Stimulated activated CD4-positive, alpha-beta T cell treated with anti-CD3 and anti-CD28 coated beads, Interleukin-2, amount 100 ng/mL, for 4 hours (primary cell): ENCODE measurements at places on chromosomes 2 and 18.

- DNase-seq = no peak
Measured at GRCh38 chr2:102310964-102311640, at the start of gene IL1RL1. TSS of gene IL1RL1 (plus strand) at chr2:102311563. CDS start at chr2:102338265, 26,702 bp downstream.

DNA sequence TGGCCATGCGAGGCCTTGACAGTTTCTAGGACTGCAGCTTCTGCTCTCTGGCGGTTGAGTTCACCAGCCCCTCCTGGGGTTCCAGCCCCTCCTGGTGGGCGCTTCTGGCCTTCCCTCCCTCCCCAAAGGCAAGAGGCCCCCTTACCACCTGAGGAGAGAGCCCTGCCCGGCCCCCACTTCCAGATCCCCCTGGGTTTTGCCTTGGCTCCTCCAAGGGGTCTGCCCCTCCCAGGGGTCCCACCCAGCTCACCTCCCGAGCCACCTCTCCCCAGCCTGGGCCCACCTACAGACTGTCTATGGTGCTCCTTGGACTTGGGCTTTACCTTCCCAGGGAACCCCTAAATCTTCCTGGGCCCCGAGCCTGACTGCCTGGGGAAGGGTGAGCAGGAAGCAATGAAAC lies 264.5 kb downstream of the ATAD2B start:
- DNase-seq = no peak

DNA sequence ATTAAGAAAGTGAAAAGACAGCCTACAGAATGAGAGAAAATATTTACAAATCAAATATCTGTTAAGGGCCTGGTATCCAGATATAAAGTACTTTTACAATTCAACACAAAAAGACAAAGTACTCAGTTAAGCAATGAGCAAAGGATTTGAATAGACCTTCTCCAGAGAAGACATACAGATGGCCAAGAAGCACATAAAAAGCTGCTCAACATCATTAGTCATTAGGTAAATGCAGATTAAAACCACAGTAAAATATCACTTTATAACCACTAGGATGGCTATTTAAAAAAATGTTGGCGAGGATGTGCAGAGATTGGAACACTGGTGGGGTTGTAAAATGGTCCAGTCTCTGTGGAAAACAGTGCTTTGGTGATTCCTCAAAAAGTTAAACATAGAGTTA lies 38.9 kb downstream of the RAB31 start:
- DNase-seq = no peak

DNA sequence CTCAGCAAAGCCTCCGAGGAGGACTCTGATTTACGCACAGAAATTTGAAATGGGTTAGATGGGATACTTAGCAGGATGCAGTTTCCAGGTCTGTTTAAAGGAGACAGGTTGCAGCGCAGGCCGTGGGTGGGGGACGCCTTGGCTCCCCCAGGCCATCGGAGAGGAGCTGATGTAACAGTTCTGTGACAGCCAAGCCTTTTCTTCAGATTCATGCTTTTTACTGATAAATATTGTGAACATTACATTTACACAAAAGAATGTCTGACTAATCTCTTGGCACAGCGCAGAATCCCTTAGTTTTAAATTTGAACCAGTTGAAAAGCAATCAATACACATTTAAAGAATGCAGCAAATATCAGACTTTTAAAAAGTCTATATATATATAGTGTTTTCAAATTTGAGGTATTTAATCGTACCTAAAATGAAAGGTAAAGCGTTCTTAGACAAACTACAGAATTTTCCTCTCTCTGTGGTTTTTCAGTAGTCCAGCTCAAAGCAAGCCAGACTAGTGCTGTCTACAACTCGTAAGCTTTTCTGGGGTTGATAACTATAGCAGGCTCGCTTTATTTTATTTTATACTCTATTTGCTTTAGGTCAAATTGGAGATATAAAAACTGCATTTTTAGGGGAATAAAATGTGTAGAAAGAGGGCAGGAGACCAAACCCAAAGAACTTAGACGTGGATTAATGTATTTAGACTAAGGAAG lies 221.9 kb downstream of the PIEZO2 start:
- no peak for DNase-seq

GRCh38 chr2:26952374-26952773 lies 18.1 kb upstream of the MAPRE3 start:
- no peak for DNase-seq

DNA sequence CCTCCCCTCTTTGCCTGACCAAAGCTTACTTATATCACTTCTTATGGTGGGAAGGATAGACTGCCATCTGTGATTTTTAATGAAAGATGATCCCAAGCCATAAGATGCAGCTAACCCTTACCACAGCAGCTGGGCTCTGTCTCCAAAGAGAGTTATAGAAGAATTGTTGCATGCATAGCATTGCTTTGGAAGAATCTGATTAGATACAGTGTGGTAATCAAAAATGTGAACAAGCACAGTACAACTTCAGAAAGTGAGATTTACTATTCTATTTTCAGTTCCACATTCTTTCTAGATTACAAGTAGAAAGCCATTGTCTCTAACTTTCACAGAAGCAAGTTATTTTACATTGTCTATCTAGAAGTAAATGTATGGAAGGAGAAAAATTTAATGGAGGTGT lies 129.0 kb upstream of the ACVR2A start:
- no peak for DNase-seq

DNA sequence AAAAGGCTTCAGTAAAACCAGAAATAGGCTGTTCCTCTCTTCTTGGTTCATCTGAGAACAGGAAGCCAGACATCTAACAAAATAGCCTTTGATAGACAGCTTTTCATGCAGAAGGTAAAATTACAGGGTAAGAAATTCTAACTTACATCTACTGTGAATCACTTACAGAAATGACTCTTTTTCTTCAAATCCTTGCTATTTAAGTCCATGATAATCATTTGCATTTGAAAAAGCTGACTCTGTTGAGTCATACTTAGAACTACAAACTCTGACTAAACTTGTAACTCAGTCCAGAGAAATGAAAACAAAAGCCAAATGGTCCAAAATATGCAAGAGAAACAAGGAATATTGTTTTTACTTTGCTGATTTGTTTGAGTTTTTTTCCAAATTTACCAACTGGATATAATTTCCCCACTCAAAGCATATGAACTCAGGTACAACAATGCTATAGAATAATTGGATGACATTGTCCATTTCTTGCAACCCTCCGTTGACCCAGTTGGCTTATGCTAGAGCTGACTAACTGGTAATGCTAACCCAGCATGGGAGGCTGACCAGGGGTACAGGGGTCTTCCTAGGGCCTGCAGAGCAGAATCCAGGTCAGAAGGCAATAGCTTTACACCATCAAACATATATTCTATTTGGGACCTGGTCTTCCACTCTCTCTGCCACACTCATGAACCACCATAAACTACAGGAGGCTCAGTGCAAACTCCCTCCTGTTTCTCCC lies 18.8 kb upstream of the MREG start:
- no peak for DNase-seq

GRCh38 chr2:907706-908105 lies 42.9 kb upstream of the SNTG2 start:
- DNase-seq = no peak

- no peak for DNase-seq
Measured at GRCh38 chr2:128997166-128997866, 678.6 kb upstream of the HS6ST1 start.

- DNase-seq = no peak
Measured at GRCh38 chr2:169303579-169304305, 58.6 kb downstream of the LRP2 start.

DNA sequence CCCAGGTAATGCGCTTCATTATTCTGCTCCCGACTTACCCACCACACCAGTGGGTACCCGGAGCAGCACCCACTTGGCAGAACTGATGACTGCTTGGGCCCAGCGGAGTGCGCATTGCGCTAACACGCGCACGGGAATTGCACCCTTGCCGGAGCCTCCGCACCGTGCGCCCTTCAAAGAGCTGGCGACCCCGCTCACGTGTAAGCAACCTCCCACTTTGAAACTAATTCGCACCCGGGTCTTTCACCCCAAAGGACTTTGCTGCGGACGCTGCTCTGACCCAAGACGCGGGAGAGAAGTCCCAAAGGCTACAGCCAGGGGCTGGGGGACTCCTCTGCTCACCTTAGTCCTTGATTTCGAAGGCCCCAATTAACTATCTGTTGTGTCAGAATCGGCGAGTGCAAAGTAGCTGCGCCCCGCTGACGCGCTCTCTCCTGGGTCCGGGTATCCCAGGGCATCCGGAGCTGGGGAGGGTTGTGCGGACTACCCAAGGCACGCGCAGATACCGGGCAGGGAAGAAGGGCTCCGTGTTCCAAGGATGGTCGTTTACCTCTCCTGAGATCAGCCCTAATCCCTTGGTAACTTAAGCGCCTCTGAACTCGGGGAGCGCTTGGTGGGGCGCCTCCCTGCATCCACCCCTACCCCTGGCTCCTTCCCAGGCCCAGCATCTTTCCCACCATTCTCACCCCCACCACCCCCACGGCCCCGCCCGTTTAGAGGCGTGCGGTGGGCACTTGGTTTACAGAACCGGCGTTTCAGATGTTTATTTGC lies 13.1 kb upstream of the SATB2 start:
- DNase-seq = no peak
